ENCODE measurements at places on chromosomes 4 and X.

DNA sequence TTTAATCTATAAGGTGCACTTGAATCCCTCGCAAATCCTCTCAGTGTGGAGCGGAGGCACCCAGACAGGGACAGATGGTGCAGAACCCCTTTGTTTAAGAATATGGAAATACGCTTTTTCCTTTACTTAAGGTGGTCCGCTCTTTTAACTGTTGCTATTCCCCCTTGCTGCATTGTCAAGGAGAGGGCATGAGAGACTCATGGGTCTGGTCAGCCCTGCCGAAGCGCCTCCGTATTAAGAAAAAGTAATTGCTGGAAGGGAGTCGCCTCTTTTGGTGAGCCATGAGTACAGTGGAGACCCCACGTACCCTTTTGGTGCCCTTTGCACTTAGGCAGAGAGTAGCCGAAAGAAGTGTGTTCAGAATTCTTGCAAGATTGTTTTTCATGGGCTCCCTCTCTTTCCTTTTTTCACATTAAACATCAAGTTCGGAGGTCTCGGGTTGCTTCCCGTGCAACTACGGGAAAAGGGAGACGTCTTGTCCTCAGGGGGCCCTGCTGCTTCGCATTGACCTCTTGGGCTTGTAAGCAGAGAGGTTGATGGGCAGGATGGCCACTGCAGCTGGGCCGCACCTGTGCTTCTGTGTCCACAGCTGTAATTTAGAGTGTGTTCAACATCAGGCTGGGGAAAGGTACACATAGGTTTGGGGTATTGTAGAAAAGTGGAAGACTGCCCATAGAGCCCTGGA is 109.6 kb downstream of the SPRY1 start:
- no peak for DNase-seq

GRCh38 chr4:104815665-104816064 is 321.0 kb upstream of the CXXC4 start:
- no peak for DNase-seq

DNA sequence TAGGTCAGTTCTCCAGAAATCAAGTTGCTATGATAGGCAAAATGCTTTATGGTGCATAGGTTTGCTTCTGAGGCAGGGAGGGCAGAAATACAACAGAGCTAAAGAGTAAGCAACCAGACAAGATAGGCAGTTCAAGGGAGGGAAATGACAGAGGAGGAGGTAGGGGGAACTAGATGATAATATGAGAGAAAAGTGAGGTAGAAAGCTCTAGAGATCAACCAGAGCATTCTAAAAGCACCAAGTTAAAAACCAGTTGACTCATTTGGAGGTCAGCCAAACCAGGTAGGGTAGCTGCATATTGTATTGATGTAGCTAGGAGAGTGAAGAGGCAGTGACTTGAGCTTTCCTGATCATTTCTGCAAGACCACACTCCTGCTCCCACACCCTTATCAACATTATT is 49.0 kb upstream of the SLC16A2 start:
- DNase-seq = no peak

GRCh38 chr4:5019274-5019673 is at the start of gene CYTL1:
TSS of gene CYTL1 (minus strand) at chr4:5019458. CDS start at chr4:5019445, 13 bp downstream.
- no peak for DNase-seq

DNA sequence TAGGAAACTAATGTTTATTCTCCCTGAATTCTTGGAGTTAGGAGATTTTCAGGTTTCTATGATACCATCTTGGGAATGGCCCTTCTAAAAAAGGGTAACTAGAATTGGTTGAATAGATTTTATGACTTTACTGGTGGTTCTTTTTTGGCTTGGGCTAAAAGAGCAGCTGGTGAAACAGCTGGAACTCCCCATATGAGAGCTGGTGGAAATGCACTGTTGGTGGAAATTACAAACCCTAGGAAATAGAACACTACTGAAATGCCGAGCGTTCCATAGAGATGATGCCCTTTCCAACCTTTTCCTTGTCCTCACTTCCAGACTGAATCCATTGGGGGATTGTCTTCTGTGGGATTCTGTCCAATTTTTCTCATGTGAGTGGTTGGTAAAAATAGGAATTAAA is 139.5 kb downstream of the STIM2 start:
- no peak for DNase-seq

GRCh38 chr4:147707892-147708672 is 23.8 kb upstream of the ARHGAP10 start:
- DNase-seq = peak; percentile 47

GRCh38 chr4:109432696-109433095 is 919 bp upstream of the SEC24B start:
- no peak for DNase-seq

- DNase-seq = no peak
Measured at GRCh38 chrX:102604327-102604726, 5.0 kb downstream of the ARMCX5 start.

DNA sequence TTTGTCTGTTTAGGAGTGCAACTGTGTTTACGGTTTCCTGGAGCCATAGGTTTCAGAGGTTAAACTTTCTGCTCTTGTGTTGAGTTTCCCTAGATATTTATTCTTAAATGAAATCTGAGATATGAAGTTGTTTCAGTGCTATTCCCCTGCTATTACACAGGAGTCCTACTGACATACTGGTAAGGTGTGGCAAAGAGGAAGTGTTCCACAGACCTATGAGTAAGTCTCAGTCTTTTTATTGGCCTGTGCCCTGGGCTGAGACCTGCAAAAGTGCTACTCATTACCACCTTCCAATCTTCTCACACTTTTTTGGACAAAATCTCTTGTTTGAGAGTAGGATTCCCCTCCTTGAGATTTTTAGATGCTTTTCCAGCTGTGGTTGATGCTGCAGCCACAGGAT is 35.6 kb upstream of the MAGEA8 start:
- no peak for DNase-seq

DNA sequence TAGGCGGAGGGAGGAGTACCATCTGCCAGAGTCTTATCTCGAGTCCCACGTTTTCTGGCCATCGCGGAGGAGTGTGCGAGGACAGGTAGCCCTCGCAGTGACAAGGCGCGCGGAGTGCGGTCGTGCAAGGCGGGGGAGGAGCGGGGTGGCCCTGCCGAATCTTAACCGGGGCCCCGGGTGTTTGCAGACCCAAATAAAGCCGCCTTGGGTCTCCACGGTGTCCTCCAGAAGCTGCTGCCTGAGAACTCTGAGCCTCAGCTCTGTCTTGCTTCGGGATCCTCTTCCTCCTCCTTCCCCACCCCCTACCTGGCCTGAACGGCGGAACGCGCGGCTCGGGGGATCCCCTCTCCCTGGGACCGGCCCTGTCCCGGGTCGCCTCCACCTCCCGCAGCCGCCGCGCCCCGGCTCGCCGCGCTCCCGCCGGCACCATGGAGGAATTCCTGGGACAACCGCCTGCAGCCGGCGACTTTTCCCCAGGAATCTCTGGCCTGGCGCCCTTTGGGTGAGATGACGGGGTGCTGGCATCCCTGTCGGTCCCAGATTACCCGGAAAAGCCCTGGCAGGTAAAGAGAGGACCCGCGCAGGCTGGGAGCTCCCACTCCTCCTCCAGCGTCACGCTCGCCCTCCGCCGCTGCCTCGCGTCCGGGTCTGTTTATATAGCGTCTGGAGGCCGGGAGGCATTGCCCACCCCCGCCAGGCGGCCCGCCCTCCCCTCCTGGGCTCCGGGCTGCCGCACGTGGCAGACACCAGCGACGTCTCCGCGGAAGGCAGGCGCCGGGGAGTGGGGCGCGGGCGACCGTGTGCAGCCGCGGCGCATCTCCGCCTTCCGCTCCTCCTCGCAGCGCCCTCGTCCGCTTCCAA is at the start of gene GALNTL6:
TSS of gene GALNTL6 (plus strand) at position 740 of the 861 bp plus-strand sequence.
- DNase-seq = no peak

GRCh38 chr4:98674404-98675173 is 16.2 kb upstream of the TSPAN5 start:
- no peak for DNase-seq

DNA sequence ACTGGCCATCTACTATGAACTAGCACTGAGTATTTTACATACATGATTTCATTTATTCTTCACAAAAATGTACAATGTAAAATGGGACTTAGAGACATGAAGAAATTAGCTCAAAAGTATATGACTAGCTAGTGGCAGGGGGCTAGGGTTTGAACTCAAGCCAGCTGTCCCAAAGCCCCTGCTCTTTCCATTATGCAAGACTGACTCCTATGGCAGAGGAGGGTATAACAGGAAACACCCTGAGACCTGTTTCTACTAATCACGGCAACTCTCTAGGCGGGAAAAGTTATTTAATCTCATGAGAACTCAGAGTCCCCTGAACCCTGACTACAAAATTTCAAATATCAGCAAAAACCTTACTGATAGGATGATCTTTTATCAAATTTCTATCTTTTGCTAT is 150.6 kb downstream of the PRDM5 start:
- no peak for DNase-seq

- no peak for DNase-seq
Measured at GRCh38 chr4:176226736-176227135, 31.4 kb upstream of the SPATA4 start.

- DNase-seq = no peak
Measured at GRCh38 chr4:107792711-107793110, 32.0 kb upstream of the SGMS2 start.

- no peak for DNase-seq
Measured at GRCh38 chrX:57677132-57677858, 2.8 kb downstream of the NLRP2B start.

GRCh38 chr4:38917481-38918025 is 49.9 kb downstream of the FAM114A1 start:
- no peak for DNase-seq

- no peak for DNase-seq
Measured at GRCh38 chr4:34516524-34516923, 1727.8 kb downstream of the ARAP2 start.

- no peak for DNase-seq
Measured at GRCh38 chr4:43241104-43241503, 348.6 kb downstream of the GRXCR1 start.

DNA sequence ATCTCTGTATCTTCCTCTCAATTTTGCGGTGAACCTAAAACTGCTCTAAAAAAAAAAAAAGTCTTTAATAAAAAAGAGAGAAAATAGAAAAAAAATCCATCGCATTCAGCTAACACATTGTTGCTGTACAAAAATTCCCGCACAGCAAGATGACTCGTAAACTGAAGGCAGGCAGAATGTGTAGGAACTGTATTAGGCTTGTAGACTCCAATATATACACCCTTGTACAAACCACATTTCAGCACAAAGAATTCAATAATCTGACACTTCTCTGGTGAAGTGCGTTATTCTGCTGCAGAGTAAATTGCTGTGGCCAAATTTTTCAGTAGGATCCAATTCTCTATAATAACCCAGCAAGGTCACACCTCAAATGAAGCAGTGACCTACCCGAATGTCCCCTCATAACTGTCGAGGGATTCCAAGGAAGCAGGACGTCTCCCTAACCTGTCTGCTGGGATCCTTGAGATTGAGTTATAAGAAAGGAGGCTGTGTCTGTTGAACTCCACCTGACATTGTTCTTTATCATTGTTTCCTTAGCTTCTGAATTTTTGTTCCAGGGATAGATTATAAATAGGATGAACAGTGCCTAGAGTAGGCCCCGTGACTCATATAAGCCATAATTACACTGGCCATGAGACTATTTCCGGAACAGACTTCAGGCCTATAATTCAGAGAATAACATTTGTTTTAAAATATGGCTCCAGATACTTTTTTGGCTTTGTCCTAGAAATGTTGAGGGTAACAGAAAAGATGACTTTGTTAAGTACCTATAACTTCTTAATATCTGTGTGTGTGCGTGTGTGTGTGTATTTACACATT is 348.3 kb downstream of the PCDH7 start:
- no peak for DNase-seq

- no peak for DNase-seq
Measured at GRCh38 chr4:26173619-26174018, 147.2 kb upstream of the RBPJ start.

DNA sequence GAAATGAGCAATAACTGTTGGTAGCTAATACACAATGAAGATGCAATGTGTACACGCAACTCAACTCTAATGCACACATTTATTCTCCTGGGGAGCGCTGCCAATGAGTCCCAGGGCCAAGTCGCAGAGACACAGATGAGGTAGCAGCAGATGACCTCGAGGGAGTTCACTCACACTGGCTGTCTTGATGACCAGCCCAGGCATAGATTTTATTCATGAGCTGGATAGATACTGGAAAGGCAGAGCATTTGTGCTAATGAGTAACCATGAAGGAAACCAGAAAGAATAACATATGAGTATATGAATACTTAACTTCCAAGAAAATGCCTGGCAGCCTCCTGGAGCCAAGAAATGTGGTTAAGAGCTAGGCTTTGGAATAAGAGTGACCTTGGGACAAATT is 42.3 kb downstream of the RASL11B start:
- DNase-seq = no peak

GRCh38 chr4:153651587-153651986 is 32.5 kb upstream of the TLR2 start:
- peak; percentile 44 for DNase-seq

DNA sequence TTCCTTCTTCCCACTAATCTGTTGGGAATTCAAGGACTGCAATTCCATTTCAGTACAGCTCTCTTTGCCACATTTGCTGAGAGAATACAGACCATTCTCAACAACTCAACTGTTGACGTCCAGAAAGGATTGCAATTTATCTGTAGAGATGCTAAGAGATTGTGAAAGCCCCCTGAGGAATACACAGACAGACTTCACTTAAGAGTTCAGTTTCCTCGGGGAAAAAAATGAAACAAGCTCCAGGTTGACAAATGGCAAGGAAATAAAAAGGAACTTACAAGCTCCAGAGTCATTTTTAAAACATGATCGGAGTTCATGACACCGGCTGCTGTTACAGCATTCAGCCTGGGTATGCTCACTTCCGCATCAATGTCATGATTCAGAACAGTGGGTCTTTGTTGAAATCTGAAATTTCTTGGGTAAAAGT is 13.8 kb downstream of the TLR10 start:
- DNase-seq = no peak

GRCh38 chr4:14749910-14750309 is 252.4 kb upstream of the CPEB2 start:
- DNase-seq = no peak

- no peak for DNase-seq
Measured at GRCh38 chr4:88102026-88102425, 56.4 kb downstream of the ABCG2 start.

GRCh38 chr4:41791557-41791956 is 43.0 kb upstream of the PHOX2B start:
- DNase-seq = no peak

GRCh38 chr4:1968686-1969295 is 40.0 kb downstream of the NELFA start:
- DNase-seq = no peak

GRCh38 chr4:172152284-172152683 is 339.1 kb downstream of the GALNTL6 start:
- no peak for DNase-seq

DNA sequence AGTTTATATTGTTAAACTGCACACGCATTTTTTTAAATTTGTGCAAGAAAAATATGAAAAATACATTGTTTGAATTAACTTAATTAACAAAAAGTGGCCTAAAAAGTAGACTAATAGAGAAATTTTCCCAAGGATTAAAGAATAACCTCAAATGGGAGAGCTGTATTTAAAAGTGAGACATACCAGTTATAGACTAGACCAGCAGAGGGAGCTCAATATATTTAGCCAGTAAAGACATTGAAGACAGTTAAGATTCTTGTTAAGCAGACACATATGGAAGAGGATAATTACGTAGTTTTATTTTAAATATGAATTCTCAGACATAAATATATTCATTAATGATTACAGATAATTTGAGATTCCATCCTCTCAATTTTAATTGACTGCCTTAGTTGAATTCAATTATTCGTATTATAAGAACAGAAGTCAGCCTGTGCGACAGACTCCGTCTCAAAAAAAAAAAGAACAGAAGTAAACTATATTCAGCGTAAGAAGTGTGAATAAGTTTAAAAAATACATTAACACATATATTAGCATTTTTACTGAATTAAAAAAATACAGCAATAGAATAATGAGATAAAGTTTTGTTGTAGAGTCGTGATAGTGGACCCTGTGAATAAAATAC is 64.8 kb downstream of the GLRA3 start:
- no peak for DNase-seq

Measured in central memory CD4-positive, alpha-beta T cell (primary cell).